ENCODE measurements at places on chromosomes 12 and 14.
A peak's percentile ranks its signal among the peaks of the same experiment; 100 is the strongest.

GRCh38 chr12:16034136-16034817, 123.1 kb downstream of the DERA start:
- no peak for DNase-seq

DNA sequence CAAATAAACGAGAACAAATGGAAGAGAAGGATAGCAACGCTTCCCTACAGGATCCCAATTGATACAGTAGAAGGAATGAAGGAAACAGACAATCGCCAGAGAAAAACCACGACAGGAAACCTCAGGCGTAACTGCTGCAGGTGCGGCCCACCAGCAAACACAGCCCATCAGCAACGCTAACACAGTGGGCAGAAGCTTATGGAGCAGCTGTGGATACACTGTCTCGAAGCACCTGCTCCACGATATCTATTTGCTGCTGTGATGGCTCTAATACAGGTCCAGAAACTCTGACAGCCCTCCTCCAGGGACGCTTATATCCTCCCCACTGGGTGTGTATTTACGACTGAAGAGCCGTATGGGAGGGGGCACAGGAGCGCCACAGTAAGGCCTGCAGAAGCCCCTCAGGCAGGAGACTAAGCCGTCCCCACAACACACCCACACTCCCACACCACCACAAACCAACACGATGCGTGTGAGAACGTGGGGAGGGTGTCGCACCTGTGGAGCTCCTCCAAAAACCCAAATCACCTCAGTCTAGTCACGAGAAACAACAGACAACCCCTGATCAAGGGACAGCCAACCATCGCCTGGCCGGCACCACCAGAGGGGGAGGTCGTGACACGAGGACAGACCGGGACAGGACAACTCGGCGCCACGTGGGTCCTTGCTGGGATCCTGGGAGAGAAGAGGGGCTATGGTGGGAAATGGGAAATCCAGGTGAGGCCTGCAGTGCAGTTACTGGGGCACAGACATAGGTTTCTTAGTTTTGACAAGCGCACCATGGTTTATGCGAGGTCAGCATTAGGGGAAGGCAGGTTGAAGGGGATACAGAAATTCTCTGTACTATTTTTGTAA, 24.0 kb downstream of the POLE start:
- DNase-seq: no peak

DNA sequence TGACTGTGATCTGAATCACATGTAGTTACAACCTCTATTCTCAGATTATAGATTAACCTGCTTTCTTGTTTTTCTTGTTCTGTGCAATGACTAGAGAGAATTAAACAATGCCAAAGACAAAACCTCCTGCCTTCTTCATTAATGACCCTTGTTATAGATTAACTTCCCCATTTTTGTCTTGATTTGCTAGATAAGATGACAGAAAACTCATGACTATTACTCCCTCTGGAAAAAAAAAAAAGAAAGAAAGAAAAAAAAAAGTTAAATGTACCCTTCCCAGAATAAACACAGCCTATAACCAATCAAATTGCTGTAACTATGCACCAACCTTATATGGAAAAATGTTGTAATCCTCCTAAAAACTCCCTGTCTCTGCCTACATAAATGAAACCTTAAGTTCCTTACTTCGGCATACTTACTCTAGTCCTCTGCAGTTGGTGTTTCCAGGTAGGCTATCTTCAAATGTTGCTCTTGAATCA, 41.1 kb upstream of the PCED1B start:
- no peak for DNase-seq

- DNase-seq: peak; percentile 49
Observed at GRCh38 chr12:25276199-25276937, 25.6 kb upstream of the KRAS start.

DNA sequence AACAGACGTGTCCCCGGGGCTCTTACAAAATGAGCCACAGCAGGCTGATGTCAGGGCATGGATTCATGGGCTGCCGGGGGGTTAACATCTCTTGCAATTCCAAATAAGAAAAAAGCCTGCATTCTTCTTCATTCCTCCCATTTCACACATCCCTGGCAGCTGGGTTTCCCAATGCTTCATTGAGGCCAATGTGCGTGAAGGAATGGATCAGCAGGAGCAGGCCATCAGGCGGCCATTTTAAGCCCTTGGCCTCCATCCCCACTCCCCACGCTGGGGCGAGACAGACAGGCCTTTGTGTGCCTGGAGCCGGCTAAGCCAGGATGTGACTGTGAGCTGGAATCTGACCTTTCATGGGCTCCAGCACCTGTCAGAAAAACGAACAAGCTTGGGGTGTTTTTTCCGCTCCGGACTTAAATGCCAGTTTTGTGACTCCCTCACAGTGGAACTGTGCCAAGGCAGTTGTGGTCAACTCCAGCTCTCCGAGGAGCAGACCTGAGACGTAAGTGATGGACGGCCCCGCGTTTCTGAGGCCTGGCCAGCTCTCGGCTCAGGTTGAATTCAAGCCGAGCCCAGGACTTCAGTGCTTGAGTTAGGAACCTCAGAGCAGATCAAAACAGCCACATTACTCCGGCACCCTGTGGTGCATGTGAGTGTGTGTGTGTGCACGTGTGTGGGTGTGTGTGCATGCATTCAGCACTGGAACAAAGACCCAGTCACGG, 133.1 kb downstream of the TMEM30B start:
- DNase-seq: no peak

GRCh38 chr14:56858422-56858821, 48.1 kb upstream of the OTX2 start:
- DNase-seq: no peak

- no peak for DNase-seq
Observed at GRCh38 chr14:51859131-51859530, 1.3 kb upstream of the GNG2 start.

DNA sequence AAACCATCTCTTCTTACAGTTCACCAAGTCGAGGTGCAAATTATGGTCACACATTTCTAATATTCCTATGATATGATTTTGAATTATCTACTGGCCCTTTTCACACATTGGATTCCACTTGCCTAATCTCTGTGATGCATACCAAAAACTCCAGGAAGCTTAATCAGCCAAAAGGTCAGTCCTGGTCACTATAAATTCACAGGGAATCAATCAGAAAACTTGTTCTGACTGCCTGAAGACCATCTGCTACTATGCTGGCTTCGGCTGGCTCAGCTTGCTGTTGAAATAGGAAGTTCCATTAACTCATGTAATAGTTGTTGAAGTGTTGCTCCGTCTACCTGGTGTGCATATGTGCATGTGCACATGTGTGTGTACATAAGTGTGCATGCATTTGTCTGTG, 142.8 kb upstream of the FLRT2 start:
- DNase-seq: no peak

DNA sequence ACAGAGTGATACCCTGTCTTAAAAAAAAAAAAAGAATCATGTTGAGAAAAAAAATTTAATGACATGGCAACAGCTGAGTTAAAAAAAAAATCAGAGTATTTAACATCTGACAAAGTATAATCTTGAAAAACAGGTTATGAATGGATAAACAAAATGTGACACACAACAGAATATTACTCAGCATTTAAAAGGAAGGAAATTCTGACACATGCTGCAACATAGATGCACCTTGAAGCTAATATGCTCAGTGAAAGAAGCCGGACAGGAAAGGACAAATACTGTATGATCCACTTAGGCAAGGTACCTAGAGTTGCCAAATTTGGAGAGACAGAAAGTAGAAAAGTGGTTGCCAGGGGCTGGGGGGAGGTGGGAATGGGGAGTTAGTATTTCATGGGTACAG, 19.4 kb upstream of the EIF2B2 start:
- DNase-seq: no peak

- no peak for DNase-seq
Observed at GRCh38 chr14:75280291-75280830, 1.7 kb downstream of the FOS start.

- DNase-seq: no peak
Observed at GRCh38 chr12:92094751-92095161, 50.9 kb downstream of the BTG1 start.

- no peak for DNase-seq
Observed at GRCh38 chr12:98743362-98743953, 98.4 kb downstream of the APAF1 start.

DNA sequence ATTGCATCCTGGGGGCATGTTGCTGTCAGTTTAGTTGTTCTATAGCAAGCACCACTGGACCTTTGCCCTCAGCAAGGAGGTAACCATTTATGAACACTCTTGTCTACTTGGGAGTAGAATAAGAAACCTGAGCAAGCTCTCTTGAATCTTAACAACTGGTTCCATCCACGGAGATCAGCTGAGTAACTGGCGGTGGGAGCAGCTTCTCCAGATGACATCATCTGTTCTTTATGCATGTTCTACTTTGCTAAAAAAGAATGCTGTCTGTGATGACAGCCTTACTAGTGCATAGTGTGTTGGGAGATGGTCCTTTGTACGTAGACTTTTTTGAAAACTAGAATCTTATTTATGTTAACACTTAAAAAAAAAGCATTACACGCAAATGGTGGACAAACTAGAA, 17.7 kb downstream of the SLC4A8 start:
- DNase-seq: no peak

- no peak for DNase-seq
Observed at GRCh38 chr12:96256672-96257361, 62.6 kb downstream of the ELK3 start.

- DNase-seq: no peak
Observed at GRCh38 chr12:15919418-15919817, 8.3 kb downstream of the DERA start.

- DNase-seq: no peak
Observed at GRCh38 chr12:39824505-39825212, 205.1 kb upstream of the ABCD2 start.

Data from AG09319 (cell line).